ENCODE measurements at places on chromosomes 16 and 17.
A peak's percentile ranks its signal among the peaks of the same experiment; 100 is the strongest.

- DNase-seq: no peak
Observed at GRCh38 chr17:13967416-13967815, 101.9 kb upstream of the COX10 start.

- no peak for DNase-seq
Observed at GRCh38 chr16:74605332-74605731, 1.6 kb downstream of the GLG1 start.

DNA sequence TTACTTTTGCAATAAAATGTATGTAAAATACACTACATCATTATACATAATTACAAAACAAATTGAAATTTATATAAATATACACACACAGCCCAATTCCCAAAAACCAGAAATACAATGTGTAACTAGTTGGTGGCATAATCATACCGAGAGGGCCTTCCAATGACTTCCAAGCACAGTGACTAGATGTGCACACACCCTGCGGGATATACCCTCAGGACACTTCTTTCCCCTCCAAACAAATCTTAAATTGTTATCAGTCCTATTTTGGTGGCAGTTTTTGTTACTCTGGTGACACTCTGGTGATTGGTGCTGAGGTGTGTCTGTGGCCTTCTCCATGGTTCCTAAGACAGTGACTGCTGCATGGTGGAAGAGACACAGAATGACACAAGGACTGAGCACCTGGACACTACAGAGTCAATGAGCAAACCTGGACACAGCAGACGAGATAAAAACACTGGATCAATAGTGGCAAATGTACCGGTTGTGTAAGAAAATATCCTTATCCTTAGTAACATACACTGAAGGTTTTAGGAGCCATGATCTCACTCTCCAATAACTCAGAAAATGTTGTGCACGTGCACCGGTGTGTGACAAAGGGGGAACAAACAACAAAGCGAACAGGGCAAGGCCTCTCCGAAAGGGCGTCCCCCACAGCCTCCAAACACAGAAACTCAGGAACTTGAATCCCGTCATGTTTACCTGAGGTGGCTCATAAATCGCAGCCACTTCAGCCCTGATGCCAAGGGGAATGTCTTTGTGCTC lies 32.9 kb downstream of the NPLOC4 start:
- DNase-seq: no peak

DNA sequence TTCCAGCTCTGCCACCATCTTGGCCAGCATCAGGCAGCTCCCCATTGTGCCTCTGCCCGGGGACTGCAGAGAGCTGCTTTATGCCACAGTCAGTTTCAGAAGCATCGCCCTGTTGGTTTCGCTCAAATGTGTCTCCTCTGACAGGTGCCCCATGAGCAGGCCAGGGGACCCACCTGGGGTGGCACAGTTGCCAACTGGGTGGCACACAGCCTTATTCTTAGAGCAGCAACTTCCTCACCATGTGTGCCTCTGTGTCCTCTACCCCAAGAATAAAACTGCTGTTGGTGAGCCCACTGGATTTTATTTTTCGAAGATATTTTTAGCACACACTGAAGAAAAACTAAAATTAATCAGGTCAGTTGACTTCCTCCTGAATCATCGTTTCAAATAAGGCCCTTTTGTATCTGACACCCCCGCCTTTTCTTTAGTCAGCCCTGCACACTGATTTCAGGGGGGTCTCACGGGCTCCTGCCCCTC lies 44.9 kb upstream of the CACNG5 start:
- DNase-seq: no peak

GRCh38 chr16:4387781-4388180 lies 16.1 kb downstream of the VASN start:
- DNase-seq: no peak

DNA sequence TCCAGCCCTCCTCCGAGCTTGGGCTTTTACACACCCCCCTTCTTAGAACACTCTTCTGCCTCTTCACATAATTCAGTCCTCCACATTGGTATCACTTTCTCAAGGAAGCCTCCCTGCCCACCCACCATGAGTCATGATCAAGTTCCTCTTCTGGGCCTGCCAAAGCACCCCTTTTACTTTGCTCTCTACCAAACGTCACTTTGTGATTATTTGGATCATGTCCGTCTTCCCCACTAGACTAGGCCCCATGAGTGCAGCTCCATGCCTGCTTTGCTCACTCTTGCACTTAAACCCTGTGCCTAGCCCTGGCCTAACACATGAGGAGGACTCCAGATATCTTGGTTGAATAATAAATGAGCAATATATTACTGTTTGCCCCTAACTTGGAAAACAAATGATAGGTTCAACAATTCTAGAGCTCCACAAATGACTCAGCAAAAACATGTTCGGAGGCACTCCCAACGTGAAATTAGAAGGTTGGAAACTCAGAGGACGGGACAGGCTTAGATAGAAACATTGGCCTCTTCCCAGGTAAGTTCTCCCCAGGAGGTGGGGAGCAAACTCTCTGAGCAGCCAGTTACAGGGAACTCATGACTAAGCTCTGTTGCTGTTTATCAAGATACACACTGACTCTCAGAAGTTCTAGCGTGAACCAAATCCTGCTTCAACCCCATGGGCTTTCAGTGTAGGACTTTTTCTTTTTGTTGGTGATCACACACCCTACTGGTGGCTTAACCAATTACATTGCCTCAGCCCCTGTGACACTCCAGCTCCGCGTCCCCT lies 28.3 kb downstream of the G6PC1 start:
- DNase-seq: peak; percentile 99

- DNase-seq: no peak
Observed at GRCh38 chr17:72387487-72387886, 266.7 kb downstream of the SOX9 start.

GRCh38 chr16:67283039-67283825 lies 3.9 kb downstream of the PLEKHG4 start:
- no peak for DNase-seq

- DNase-seq: no peak
Observed at GRCh38 chr16:8972843-8973586, 9.3 kb upstream of the USP7 start.

- DNase-seq: no peak
Observed at GRCh38 chr17:55624772-55625433, 97.8 kb downstream of the TMEM100 start.

DNA sequence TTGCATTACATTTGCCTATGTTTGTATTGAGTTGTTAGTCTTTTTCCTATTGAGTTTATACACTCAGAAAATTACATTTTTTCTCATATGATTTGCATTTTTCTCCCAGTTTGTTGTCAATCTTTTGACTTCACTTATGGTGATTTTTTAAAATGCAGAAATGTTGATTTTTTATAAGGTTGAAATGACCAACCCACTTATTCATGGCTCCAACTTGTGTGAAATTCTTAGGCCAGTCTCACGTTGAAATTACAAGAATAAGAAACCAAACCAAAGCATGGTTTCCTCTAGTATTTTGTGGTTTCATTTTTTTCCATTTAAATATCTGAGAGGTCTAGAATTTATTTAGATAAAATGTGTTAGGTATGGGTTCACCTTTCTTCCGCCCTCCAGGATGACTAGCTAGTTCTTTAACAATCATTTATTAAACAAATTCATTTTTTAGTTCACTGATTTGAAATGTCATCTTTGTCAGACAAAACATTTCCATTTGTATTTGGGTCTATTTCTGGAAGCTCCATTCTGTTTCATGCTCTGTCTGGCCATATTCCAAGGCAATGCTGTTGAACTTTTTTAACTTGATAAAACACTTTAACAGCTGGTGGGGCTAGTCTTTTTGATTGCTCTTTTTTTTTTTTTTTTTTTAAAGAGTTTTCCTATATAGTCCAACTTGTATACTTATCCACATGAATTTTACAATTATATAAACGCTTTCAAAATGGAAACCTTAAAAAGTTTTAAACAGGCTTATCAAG lies 40.0 kb downstream of the FAM20A start:
- DNase-seq: no peak

DNA sequence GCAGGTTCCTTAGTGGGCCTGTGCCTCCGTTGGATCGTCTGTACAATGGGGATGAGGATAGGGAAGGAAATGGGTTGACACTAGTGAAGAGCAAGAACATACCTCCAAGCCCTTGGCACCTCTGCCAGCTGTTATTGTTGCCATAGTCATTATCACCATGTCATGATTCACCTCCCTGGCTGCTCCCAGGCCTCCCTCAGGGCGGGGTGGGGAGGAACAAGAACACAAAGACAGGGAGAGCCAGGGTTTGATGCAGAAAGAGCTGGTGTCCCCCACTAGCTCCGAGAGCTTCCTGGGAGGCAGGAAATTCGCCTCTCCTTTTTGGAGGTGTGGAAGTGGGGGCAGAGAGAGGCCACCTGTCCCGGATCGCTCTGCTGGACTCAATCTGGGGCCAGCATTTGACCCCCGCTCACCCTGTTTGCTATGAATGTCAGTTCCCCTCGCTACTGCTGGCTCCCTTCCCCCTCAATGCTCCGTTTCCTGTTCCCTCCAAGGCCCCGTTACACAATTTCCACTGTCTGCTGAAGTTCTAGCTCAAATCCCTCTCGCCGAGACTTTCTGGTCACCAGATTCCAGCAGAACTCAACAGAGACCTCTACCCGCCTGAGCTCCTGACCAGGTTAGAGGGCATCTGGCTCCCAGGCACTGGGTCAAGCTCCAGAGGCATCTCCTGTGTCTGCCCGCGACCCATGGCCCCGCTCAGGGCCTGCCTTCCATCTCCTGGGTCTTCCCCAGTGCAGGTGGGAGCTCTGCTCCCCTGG lies 9.1 kb downstream of the TIMP2 start:
- DNase-seq: peak; percentile 87

DNA sequence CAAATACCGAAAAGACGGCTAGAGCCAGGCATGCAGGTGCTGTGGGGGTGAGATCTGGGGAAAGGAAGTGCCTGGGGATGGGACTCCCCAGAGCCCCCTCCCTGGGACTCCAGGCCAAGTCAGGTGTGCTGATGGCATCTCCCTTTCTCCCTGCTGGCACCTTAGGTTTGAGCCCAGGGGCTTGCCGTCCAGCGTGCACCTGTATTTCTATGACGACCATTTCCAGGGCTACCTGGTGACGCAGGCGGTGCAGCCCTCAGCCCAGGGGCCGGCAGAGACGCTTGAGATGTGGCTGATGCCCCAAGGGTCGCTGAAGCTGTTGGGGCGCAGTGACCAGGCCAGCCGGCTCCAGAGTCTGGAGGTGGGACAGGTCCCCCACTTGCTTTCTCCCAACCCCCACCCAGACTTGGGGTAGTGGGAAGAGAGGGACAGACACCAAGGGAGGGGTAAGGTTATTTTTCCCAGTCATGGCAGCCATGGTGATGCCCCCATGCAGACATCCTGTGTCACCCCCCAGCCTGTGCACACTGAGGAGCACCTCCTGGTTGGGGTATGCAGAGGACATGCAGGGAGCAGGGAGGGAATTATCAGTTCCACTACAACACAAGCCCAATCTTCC lies 11.1 kb downstream of the XYLT2 start:
- DNase-seq: no peak

GRCh38 chr16:57859331-57859730 lies 57.0 kb upstream of the KIFC3 start:
- DNase-seq: no peak

- DNase-seq: no peak
Observed at GRCh38 chr16:11949527-11949926, 7.7 kb upstream of the NPIPB2 start.

GRCh38 chr17:80716986-80717719 lies 172.5 kb downstream of the RPTOR start:
- no peak for DNase-seq

- DNase-seq: no peak
Observed at GRCh38 chr16:68478526-68479250, 30.4 kb upstream of the SMPD3 start.

GRCh38 chr17:38982858-38983746 lies 15.9 kb upstream of the FBXO47 start:
- DNase-seq: no peak

DNA sequence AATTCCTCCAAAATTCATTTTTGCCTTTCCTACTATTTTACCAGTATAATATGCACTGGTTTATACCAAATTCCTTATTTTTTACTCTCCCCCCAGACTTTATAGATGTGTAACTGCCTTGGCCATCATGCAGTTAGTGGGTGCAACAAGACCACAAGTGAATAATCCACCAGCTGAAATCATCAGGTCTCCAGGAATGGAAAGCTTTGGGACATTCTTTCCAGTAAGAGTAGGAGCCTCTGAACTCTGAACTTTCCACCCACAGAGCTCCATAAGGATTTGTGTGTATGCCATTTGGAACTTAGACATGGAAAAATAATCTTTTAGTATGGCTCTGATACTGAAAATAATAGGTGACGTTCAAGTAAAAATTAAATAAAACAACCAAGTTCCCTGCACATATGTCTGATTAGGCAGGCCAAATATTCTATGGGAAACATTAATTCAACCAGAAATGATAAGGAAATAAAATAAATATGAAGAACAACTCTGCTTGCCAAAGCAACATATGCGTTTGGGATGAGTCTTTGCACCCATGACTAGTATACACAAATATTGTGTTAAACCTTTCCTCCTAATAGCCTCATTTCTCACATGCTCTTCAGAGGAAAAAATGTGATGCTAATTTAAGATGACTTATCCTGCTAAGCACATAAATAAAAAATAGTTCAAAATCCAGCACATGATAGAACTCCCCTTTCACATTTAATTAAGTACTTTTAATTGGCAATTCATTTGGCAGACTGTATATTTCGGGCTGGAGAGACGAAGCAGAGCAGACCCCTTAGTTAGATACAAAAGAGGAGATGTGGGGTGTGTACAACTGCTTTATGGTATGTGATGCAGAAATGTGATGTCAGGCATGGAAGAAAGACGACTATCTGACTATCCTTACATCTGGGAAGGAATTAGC lies 11.6 kb upstream of the LYRM9 start:
- DNase-seq: no peak

DNA sequence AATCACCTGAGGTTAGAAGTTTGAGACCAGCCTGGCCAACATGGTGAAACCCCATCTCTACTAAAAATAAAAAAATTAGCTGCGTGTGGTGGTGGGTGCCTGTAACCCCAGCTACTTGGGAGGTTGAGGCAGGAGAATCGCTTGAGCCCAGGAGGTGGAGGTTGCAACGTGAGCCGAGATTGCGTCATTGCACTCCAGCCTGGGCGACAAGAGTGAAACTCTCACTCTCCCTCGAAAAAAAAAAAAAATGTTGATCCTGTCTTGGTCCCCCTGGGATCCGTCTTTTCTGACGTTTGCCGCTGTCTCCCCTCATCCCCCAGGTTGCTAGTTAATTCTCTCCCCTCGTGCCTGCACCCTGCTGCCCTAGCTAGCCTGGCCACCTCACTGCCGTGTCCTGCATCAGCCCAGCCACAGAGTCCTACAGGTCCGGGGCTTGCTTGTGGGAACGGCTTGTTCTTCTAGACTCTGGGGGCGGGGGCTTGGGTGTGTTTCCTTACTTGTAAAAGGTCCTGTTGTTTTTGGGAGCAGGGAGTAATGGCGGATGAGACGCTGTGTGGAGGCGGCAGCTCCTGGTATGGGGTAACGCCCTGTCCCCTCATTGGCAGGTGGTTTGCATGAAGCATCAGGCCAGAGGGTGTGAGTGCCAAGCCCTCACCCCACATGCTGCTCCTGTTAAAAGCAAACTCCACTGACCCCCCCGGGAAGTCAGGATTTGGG lies 44.6 kb downstream of the PGS1 start:
- no peak for DNase-seq

- DNase-seq: no peak
Observed at GRCh38 chr17:40862985-40863733, 3.9 kb downstream of the KRT12 start.

All from bone marrow (tissue), 2 donors.